ENCODE measurements at places on chromosomes 4 and X.

- no peak for DNase-seq
Observed at GRCh38 chrX:118764122-118764521, 36.7 kb downstream of the IL13RA1 start.

DNA sequence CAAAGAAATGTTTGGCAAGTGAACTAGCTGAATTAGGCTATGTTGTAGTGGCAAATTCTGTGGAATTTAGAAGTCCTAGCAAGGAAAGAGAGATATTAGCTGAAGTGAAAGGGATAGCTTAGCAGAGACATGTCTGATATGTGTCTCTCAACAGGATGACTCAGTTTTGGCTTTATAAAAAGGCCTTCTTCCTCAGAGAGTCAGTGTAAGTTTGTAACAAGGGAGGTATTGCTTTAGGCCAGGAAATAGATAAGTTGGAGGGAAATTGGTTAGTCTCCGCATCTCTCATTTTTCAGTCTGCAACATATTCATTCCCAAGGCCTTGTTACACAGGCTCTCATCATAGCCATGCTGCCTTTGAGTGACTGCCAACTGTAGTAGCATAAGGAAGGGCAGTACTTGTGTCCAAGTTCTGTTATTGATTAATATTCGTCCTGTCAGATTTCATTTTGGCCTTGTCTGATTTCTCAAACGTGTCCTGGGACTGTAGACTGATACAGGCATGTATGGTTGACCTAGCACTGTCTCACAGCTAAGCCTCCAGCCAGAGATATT, 4.0 kb downstream of the TMEM164 start:
- no peak for DNase-seq

- DNase-seq = no peak
Observed at GRCh38 chrX:79161655-79162054, 17.2 kb downstream of the GPR174 start.

GRCh38 chr4:174212061-174212460, 71.4 kb downstream of the FBXO8 start:
- no peak for DNase-seq

GRCh38 chr4:7027913-7028312, 15.3 kb upstream of the TADA2B start:
- DNase-seq = no peak

DNA sequence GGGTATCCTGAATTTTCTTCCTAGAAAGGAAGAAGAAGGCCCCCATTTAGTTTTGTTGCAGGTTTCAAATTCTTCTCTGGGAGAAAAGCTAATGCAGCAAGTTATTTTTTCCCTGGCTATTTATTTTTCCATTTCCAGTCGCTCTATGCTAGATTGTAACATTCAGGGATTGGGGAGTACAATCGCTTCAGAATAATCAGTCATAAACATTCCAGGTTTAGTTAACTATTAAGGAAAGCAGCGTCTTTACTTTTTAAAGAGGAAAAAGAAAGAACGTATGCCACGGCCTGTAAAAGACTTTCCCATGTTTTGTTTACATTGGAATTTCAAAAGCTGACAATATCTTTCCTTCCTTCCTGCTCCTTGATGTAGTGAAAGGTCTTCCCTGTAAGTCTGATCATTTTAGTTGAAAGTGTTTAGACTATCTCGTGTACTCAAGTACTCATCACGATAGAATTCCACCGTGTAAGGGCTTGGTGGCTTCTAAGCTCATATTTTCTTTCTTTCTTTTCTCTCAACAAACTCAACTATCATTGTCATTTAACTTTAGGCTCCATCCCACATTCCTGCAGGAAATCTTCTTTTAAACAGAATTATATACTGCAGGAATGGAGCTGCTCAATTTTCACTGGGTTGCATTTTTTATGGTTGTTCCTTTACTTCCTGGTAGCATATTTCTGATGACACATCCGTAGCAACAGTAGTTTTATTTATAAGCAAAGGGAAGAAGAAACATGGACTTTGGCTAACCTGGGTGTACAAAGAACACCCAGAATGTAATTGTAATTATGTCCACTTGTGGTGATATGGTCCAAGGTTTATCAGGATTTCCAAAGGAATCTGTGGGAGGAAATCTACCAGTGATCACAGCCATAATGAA, 213.1 kb upstream of the FAT1 start:
- no peak for DNase-seq

- no peak for DNase-seq
Observed at GRCh38 chrX:15566244-15566643, 34.5 kb downstream of the ACE2 start.

- DNase-seq = no peak
Observed at GRCh38 chr4:118883861-118884260, 4.8 kb upstream of the SYNPO2 start.

GRCh38 chr4:142566777-142567176, 279.3 kb downstream of the INPP4B start:
- DNase-seq = no peak

DNA sequence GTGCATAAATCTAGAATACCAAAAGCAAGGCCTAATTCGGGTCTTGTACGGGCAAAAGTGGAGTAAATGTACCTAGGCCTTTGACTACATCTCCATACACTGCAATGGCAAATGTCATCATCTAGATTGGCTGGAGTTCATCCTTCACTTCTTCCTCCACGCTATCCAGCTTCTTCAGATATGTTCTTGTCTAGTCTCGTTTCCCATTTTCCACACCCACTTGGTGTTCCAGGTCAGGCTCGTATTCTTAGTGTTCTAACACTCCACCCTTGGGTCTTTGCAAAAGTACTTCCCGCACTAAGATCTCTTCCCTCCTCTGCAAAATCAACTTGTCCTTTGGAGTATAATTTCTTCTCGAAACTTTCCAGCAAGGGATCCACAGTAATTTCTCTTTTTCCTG, 1.4 kb downstream of the COQ2 start:
- no peak for DNase-seq

GRCh38 chr4:5760936-5761480, 50.0 kb downstream of the EVC start:
- no peak for DNase-seq

- DNase-seq = no peak
Observed at GRCh38 chrX:11285651-11286050, 7.6 kb upstream of the AMELX start.

DNA sequence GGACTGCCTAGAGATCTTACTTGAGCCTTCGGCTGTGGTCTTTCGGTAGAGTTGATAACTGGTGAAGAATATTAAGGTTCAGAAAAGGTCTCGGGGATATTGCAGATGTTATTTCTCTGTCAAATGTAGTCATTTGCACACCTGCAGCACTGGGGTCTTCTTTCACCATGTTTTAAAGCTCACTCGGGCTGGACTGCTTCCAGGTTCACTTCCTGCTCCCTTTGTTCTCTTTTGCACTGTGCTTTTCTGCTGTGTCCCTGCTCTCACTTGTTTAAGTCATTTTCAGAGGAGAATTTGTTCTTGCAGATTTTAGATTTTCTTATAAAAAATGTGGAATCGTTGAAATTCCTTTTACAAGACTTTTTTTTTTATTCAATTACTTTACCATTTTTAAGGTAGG, 68.5 kb downstream of the BMPR1B start:
- DNase-seq = no peak

DNA sequence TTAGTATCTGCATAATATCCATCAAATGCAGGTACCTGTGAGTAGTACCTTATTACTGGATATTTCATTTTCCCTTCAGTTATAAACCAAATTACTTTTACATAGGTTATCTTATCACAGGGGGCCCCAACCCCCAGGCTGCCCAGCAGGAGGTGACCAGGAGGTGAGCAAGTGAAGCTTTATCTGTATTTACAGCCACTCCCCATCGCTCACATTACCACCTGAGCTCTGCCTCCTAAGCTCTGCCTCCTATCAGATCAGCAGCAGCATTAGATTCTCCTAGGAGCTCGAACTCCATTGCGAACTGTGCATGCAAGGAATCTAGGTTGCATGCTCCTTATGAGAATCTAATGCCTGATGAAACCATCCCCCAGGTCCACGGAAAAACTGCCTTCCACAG, 6.3 kb downstream of the PRSS12 start:
- no peak for DNase-seq

DNA sequence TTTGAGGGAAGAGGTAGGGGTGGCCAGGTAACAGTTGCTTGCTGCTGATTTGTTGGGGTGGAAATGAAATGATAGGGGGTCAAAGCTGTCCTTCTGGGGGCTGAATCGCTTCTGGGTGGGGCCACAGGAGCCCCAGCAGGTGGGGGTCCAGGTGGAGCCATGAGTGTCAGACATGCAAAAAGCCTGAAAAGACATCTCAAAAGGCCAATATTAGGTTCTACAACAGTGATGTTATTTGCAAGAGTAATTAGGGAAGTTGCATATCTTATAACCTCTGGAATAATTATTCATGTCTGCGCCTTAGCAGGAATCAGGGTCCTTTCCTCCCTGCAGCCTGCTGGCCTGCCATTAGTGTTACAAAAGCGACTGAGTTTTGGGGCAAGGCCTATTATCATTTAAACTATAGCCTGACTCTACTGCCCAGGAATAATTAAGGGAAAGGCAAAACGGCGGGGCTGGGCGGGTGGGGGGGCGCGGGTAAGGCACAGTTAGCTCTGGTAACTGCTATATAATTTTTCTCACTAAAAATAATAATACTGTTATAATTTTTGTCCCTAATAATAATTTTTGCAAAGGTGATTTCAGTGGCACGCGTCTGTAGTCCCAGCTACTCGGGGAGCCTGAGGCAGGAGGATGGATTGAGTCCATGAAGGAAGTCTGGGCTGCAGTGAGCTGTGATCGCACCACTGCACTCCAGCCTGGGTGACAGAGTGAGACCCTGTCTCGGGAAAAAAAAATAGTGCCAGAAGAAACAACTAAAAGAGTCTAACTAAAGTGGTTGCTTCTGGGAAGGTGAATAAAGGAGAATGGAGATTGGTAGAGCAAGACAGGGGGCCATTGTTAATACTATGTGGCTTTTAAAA, 145.7 kb downstream of the MAGEB17 start:
- no peak for DNase-seq

DNA sequence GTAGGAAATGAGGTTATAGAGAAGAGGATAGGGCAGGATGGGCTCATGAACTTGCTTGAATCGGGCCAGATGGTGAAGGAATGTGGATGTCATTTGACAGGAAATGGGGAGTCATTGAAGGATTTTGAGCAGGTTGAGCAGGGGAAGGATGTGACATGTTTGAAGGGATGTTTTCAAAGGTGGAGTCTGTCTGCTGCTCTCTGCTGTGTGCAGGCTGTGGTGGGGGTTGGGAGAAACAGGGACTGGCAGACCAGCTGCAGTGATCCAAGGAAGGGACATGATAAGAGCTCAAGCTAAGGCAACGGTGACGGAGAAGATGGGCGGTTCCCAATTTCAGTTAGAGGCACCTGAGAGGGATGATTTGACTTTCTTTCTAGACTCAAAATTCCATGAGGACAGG, 14.0 kb upstream of the XPNPEP2 start:
- DNase-seq = no peak

- no peak for DNase-seq
Observed at GRCh38 chrX:129981752-129982299, 609 bp upstream of the BCORL1 start.

DNA sequence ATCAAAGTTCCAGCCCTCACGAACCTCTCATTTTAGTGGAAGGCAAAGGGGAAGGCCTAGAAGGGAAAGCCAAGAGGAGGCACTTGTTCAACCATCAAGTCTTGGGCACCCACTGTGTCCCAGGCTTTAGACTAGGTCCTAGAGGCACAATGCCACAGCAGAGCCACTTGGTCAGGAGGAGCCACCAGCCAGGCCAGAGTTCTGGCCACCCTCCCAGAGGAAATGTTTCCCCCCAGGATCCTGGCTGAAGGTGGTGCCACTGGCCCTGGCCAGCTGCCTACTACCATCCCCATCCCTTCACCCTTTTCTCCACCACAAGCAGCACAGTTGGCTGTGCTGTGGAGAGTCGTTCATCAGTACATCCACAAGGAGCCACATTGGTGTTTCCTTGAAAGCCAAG, 34.3 kb upstream of the XPNPEP2 start:
- DNase-seq = no peak

DNA sequence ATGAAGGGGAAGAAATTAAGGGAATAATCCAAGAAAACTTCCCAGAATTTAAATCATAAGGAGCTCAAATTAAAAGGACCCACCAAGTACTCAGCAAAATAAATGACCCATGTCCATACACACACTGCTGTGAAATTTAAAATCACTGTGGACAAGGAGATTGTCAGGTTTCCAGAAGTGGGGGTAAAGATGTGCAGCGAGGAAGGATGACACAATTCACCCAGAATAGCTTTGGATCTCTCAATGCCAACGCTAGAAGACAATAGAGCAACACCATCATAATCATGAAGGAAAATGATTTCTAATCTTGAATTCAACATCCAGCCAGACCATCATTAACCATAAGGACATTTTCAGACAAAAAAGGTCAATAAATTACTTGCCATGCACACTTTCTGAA, 65.7 kb downstream of the CASK start:
- DNase-seq = no peak

- no peak for DNase-seq
Observed at GRCh38 chr4:13994016-13994415, 366.5 kb upstream of the BOD1L1 start.

DNA sequence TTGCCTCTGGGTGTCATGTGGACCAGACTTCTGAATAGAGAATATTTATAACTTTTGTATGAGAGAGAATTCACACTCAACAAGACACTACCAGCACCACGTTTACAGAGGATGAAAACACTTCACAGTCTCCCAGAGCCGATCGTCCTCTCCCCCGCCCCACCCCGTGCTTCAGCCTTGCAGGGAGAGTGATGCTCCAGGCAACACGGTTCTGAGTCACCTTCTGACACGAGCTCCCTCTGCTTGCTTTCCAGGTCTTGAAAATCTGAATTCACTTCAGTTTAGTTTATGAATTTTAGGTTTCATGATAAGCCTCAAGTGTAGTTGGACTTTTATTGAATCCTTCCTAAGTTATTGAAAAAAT, 59.8 kb downstream of the CPLX1 start:
- no peak for DNase-seq

DNA sequence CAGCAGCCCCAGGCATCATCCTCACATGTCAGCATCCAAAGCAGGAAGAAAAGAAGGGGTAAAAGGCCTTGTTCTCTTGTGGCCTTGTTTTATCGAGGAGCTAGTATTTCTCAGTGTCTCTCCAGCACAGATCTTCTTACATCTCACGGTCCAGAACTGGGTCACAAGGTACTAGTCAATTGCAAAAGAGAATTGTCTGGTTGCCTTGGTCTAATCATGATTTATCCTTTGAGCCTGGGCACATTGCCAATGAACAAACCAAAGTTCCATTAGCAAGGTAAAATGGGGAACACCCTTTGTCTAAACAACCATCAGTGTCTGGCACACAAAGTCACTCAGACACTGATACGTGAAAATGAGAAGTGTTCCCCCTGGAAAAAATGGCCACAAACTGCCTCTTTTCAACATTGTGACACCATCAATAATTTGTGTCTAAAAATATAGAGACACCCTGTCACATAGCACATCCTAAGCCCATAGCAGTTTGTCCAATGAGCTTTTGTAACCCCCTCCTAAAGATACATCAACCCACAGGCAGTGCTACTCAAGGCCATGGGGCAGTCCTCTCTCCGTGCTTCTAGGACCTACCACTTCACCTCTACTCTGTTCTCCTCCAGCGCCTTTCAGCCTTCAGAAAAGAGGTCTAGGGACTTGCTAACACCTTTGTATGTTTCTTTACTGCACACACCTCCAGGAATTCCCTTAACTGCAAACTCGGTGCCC, 534.4 kb downstream of the MID1IP1 start:
- no peak for DNase-seq

All from T-helper 17 cell (primary cell).